NCI-H2029 (cell line): ENCODE measurements at places on chromosomes 3 and 15.

DNA sequence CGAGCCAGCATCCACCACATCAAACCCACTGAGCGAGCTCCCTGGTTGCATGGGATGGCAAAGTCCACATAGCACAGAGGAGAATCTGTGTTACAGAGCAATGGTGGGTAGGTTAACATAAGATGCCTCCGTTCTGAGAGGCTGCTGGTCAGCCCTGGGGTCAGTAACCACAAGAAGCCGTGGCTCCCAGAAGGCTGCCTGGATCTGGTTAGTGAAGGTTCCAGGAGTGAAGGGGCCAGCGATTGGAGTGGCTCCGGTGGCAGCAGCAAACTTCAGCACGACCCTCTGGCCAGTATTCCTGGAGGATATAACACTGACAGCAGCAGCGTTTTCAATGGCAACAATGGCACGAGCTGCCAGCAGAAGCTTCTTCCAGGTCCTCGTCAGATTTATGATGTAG lies 18.4 kb upstream of the PIGZ start:
- DNase-seq: no peak

DNA sequence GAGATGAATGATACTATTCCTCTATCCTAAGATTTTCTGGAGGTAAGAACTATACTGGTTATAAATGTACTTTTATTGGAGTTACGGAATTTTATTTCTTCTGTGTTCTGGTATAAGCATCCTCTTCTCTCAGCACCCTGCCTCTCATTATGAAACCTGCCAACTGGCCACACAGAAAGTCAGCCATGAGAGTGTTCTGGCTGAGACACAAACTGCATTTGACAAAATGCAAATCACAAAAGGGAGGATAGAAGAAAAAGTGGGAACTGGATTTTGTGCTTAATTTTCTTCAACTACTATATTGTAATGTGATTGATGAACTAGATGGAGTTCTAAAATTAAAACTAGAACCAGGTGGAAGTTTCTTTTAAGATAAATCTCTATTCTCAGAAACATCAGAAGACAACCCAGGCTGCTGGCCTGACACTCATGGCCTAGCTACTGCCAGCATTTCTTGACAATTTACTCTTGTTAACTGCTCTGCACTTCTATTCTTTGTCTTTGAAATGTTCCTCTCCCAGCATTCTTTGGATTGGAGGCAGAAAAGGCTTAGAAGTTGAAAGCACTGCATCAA lies 143.1 kb downstream of the WDR76 start:
- no peak for DNase-seq

DNA sequence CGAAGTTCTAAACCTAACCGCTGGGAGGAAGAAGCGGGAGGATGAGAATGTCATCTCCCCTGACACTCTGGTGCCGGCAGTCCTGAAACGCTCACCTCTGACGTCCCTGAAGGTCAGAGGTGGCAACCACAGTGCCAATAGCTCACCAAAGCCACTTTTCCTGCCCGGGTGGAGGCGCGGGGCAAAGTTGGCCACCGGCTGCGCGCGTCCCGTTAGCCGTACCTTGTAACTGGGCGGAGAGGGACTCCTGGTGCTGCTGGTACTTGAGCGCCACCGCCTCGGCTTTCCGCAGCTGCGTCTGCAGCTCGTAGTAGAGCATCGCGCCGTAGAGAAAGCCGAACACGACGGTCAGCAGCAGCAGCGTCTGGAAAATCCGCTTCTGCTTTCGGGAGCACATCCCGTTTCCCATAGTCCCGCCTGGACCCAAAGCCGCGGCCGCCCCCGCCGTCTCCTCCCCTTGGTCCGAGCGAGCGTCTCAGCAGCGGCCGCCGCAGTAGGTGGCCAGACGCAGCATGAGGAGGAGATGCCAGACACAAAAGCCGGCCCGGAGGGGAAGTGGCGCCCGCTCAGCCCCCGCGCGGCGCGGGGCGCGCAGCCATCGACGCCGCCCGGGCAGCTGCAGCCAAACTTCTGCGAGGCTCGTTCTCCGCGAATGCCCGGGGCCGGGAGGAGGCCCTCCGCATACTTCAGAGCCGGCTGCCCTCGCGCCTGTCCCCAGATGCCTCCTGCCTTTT lies 680 bp downstream of the GOLIM4 start:
- DNase-seq: no peak

DNA sequence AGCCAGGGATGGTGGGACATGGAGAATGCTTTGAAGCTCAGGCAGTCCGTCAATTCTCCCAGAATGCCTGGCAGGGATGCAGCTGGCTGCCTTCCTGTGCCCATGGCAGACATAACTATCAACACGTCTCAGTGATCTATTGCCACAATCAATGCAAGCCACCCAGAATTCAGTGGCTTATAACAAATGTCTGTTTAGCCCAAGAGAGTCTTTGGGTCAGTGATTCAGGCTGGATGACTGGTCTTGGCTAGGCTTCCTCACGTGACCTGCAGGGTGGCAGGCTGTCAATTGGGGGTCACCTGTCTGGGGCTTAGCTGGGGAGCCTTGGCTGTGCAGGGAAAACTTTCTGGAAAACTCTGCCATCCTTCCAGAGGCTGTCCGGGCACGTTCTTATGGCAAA lies 213.1 kb upstream of the LRRFIP2 start:
- DNase-seq: no peak

GRCh38 chr3:194134231-194134756 lies 1.7 kb upstream of the HES1 start:
- DNase-seq: peak; percentile 57

GRCh38 chr15:79172032-79172481 lies 81.5 kb upstream of the RASGRF1 start:
- DNase-seq: no peak

- DNase-seq: no peak
Measured at GRCh38 chr3:149879872-149880271, 66.9 kb downstream of the RNF13 start.

DNA sequence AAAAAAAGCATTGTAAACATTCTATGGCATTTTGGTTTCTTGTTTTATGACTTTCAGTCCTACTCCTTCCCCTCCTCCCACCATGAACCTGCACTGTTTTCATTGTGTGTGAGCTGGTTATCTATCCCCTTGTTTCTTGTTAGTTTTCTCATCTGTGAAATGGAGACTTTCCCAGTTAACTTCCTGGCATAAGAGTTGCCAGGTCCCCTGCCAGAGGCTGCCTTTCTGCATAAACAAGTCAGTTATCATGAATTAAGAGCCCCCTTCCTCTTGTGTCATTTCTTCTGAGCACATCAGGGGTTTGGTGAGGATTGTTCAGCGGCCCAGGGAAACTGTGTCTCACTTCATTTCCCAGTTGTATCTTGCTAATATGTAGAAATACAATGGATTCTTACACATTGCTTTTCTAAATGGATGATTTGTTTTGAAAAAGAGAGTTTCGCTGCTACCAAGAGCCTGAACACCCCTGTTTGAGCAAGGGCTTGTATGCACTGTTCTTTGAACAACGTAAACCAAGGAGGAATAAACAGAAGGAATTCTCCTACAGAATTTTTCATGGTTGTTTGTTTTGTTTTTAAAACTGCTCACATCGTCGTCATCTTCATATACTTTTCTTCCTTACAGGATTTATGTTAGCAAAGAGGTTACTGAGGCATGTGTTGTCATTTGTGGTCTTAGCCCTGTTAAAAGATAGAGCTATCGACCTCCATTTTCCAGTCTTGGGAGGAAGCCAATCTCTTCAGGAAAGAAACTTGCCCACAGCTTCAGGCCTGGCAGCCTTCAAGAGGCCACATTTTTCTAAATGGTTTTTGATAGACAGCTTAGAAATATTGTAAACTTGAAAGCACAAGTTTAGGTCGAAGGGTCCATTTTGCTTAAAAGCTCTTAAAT lies 144.6 kb upstream of the IL12A start:
- no peak for DNase-seq

GRCh38 chr15:101068961-101069653 lies 149.9 kb downstream of the LRRK1 start:
- no peak for DNase-seq

DNA sequence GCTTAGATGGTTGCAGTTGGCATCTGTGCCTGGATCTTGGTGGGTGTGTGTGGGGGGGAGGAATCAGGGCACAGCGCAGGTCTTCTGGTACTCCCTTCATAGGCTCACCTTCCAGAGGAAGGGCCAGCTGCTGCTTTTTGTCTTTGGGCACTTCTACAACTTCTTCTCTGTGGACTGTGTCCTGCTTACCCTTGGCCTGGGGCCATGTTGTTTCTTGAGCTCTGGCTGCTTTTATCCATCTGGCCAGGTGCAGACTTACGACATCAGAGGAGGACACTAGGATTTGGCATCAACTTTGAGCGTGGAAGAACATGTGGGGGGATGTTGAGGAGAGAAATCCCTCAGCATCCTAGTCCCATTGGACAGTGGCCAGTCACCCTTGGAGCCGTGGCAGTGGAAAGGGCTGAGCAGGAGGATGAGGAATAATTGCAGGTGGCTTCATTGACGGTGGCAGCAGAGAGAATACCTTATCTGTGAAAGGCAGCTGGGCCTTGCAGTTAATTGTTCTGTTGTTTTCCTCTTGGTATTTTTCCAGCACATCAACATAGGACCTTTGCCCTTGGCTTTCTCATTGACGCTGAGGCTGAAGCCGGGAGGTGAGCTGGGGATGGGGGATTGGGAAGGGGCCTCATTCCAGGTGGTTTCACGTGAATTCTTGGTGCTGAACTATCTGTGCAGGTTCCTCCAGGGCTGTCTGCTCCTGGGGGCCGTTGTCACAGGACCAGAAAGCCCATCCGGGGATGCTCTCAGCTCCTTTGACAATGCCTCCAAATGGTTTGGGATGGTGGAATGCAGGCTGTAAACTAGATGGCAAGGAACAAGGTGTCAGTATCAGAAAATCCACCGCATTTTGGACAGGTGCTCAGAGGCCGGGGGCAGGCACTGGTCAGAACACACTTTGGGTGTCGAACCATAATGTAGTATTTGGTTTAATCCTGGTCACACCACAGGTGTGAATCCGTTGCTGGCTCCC lies 9.7 kb downstream of the EPHB1 start:
- DNase-seq: no peak

DNA sequence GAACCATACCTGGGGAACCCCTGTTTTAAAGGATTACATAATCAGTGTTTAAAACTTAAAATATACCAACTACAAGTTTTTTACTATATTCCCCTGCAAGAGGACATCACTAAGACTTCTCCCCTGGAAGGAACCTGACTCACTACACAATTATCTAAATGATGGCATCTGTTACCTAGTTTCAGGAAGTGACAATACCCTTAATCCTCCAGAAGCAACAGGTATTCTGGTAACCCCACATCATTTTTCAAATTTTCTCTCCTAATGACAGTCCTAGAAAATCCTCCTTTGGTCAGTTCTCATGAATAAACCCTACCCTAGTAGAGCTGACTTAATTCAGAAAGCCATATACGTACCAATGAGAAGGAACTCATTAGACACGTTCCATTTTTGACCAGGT lies 78.4 kb downstream of the RFX7 start:
- DNase-seq: no peak

GRCh38 chr3:197478746-197479668 lies 76.8 kb downstream of the BDH1 start:
- DNase-seq: no peak

DNA sequence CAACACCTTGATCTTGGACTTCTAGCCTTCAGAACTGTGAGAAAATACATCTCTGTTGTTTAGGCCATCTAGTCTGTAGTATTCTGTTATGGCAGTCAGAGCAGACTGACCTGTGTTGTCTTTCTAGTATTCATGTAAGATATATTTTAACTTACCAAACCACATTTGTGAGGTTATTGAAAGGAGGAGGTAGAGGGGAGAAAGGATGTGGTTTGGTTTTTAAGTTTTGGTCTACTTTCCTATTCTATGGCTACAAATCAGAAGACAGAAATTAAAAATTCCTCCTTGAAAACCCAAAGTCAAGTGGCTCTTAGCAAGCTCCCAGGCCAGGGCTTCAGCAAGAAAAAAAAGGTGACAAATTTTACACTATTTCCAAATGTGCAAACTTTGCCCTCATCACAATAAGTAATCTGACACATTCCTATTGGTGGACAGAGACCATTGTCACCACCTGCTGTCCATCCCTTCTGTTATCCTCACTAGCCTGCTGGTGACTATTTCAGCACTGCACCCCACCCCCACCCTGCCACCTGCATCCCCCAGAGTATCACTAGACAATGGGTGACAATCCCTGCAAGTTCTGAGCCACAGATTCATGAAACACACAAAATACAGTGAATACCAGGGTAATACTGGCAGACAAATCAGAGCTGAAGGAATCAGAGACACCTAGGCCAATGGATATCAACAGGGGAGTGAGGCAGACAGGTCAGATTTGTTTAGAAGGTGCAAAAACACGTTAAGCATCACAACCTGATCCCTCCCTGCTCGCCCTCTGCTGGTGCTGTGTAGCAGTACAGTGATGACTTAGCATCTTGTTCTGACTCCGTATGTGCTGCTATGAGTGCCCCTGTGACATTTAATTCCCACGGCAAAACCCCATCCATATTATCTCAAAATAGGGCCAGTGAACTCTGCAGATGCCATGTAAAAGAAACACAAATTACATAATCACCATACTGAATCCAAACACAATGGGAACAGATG lies 79.0 kb upstream of the DCLK3 start:
- no peak for DNase-seq

GRCh38 chr15:31102039-31102321 lies 455 bp upstream of the TRPM1 start:
- no peak for DNase-seq

- no peak for DNase-seq
Measured at GRCh38 chr3:40921251-40921650, 278.1 kb upstream of the CTNNB1 start.

- DNase-seq: no peak
Measured at GRCh38 chr3:175919133-175919532, 1060.0 kb downstream of the NAALADL2 start.

DNA sequence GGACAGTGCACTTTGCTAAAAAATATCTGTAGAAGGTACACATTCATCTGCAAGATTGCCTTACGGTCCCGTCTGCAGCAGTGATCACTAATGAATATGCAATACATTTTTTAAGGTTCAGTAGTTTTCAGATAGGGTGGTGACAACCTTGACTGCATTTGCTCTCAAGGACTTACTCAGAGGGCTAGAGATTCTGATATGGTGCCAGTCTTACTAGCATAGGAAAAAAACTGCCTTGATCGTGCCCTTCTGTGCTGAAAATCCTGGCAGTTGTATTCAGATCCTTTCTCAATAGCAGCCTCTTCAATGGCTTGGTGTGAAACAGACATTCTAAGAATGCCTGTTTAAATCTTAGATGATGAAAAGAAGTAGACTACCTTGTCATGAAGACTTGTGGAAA lies 411.9 kb upstream of the CCDC54 start:
- DNase-seq: no peak

DNA sequence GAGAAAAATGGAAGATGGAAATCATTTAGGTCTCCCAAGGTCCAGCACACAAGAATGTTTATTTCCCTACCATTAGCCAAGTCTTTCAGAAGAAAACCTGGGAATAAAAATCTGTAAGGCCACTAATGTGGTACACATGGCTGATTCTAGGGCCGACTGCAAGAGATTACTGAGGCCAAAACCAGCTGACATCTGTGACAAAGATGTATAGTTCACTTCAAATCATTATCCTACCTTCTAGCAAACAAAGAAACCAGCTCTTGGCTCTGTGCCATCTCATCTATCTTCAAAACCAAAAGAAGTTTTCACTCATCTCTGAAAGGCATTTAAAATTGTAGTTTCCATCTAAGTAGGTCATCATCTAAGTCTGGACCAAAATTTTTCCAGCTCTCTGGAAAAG lies 43.9 kb downstream of the ERC2 start:
- no peak for DNase-seq

GRCh38 chr3:10116138-10116460 lies 624 bp downstream of the BRK1 start:
- DNase-seq: peak; percentile 50

GRCh38 chr3:180808823-180809575 lies 103.5 kb upstream of the FXR1 start:
- DNase-seq: no peak
